Muscle of leg (tissue), 16 donors: ENCODE measurements at places on chromosomes 4 and X. TPM values are rescaled to one million over a fixed set of nuclear protein-coding genes. Genes with fewer than 3 reads are reported as not detected.

GRCh38 chrX:9535101-9535500, 70.2 kb downstream of the TBL1X start:
- DNase-seq = no peak

DNA sequence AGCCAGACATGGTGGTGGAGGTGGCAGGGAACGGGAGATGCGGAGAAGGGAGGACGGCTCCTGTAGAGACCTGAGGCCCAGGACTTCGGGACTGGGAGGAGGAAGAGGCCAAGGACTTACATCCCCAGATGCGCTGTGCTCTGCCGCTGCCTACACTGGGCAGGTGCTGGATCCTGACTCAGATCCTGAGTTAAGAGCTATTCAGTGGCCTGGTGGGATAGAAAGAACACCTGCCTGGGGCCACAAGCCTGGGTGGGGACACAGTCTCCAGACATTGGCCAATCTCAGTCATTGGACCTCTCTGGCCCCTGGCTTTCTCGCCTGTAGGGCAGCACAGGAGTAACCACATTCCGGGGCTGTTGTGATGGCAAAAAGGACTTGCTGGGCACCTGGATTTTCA, 10.9 kb upstream of the MSX1 start:
- no peak for DNase-seq

DNA sequence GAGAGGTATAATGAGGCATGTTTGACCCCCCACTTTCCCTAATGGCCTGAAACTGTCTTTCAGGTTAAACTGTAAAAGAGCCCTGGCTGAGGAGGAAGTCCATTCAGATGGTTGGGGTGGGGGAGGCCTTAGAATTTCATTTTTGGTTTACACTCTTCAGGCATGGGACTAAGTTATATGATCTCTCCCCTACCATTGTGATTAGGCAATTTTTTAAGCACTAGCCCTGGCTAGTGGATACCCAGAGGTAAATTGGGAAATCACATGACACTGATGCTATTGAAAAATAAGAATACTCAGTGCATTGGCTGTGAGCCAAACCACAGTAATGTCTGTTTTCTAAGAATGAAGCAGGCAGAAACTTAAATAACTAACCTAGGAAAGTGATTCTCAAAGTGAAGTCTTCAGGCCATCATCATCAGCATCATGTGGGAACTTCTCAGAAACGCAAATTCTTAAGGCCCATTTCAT, 149.7 kb downstream of the RRAGB start:
- DNase-seq = peak; percentile 0

The TNMD gene
- total RNA-seq = 713 TPM

The UGT2B17 gene
- not detected for total RNA-seq

The EREG gene
- under 0.01 TPM for total RNA-seq

The CRMP1 gene
- 6.9 TPM for total RNA-seq

The DRD5 gene
- total RNA-seq = 0.09 TPM

The XAGE1B gene
- 0.44 TPM for total RNA-seq

The HSFX1 gene
- total RNA-seq = 1.2 TPM

The MAP3K15 gene
- 0.13 TPM for total RNA-seq

The SUPT20HL2 gene
- total RNA-seq = 0.09 TPM
